A549 treated with ZK216348 at 1 μM for 4 hours (cell line): ENCODE measurements at places on chromosomes 3 and 15. TPM values are rescaled to one million over a fixed set of nuclear protein-coding genes. Genes with fewer than 3 reads are reported as not detected.

The COL6A5 gene
- total RNA-seq = not detected in 5 replicates

The HYAL1 gene
- 0.24 to 0.80 TPM (median 0.46 TPM) in 5 replicates for total RNA-seq

The PAQR5 gene
- 65.5 to 118 TPM (median 110 TPM) in 5 replicates for total RNA-seq

The CHRNB4 gene
- 0.39 to 1.8 TPM (median 0.80 TPM) in 5 replicates for total RNA-seq

The PRR23C gene
- not detected in 5 replicates for total RNA-seq

The SATB1 gene
- not detected in 5 replicates for total RNA-seq

The CCR2 gene
- total RNA-seq = not detected in 5 replicates

The COLQ gene
- total RNA-seq = 0.19 to 0.80 TPM (median 0.21 TPM) in 5 replicates

The KLHL40 gene
- total RNA-seq = not detected in 5 replicates

The CLN6 gene
- total RNA-seq = 51.3 to 88.3 TPM (median 83.2 TPM) in 5 replicates

The RNF111 gene
- 20.4 to 34.0 TPM (median 24.8 TPM) in 5 replicates for total RNA-seq

The FRMD5 gene
- total RNA-seq = 2.4 to 5.9 TPM (median 2.7 TPM) in 5 replicates

The CALML4 gene
- 6.7 to 9.2 TPM (median 8.0 TPM) in 5 replicates for total RNA-seq

The DGKG gene
- 7.6 to 16.1 TPM (median 9.5 TPM) in 5 replicates for total RNA-seq

The KBTBD13 gene
- total RNA-seq = not detected in 5 replicates

The ROPN1 gene
- total RNA-seq = not detected in 5 replicates

The PCSK6 gene
- total RNA-seq = 8.8 to 12.2 TPM (median 10.7 TPM) in 5 replicates

The SKOR1 gene
- total RNA-seq = 0.05 to 0.08 TPM (median 0.06 TPM) in 4 of 5 replicates, not detected in the other

The DNAH12 gene
- 0.08 to 0.21 TPM (median 0.15 TPM) in 3 of 5 replicates, not detected in the others for total RNA-seq

The CRYGS gene
- total RNA-seq = 0.27 to 0.81 TPM (median 0.43 TPM) in 5 replicates

The ZPLD1 gene
- total RNA-seq = 0.04 to 0.05 TPM in 2 of 5 replicates, not detected in the others

The GOLGA6B gene
- 0.15 to 0.16 TPM in 2 of 5 replicates, not detected in the others for total RNA-seq

The EXD1 gene
- not detected in 5 replicates for total RNA-seq

The STAC gene
- 2.3 to 3.0 TPM (median 2.7 TPM) in 5 replicates for total RNA-seq

The FBXO40 gene
- total RNA-seq = not detected in 5 replicates

The MEGF11 gene
- 0.18 to 0.86 TPM (median 0.44 TPM) in 5 replicates for total RNA-seq

The TMC3 gene
- total RNA-seq = not detected in 5 replicates

The TOPBP1 gene
- total RNA-seq = 21.1 to 32.5 TPM (median 26.9 TPM) in 5 replicates

The RPLP1 gene
- total RNA-seq = 3,071 to 5,601 TPM (median 3,908 TPM) in 5 replicates

The RBP2 gene
- not detected in 5 replicates for total RNA-seq

The ADAMTS17 gene
- total RNA-seq = 0.18 to 0.34 TPM in 2 of 5 replicates, not detected in the others

The PRR20G gene
- 0.35 to 0.56 TPM (median 0.44 TPM) in 5 replicates for total RNA-seq

The CFAP92 gene
- total RNA-seq = 0.11 TPM in 1 of 5 replicates, not detected in the others

The LRRC49 gene
- total RNA-seq = 4.2 to 8.3 TPM (median 4.7 TPM) in 5 replicates

The ATP13A5 gene
- total RNA-seq = not detected in 5 replicates

The CD80 gene
- not detected in 5 replicates for total RNA-seq

The FGF12 gene
- 0.40 to 0.99 TPM (median 0.76 TPM) in 5 replicates for total RNA-seq

The PLXNB1 gene
- 9.6 to 20.7 TPM (median 15.1 TPM) in 5 replicates for total RNA-seq

The ARHGAP11A gene
- total RNA-seq = 51.8 to 104 TPM (median 89.0 TPM) in 5 replicates

The EFCAB12 gene
- 0.33 to 1.1 TPM (median 0.64 TPM) in 5 replicates for total RNA-seq

The RAB6B gene
- total RNA-seq = 0.91 to 2.7 TPM (median 2.5 TPM) in 5 replicates

The CPB1 gene
- total RNA-seq = not detected in 5 replicates

The ANKRD28 gene
- total RNA-seq = 46.8 to 72.4 TPM (median 58.8 TPM) in 5 replicates

The EMC7 gene
- total RNA-seq = 128 to 146 TPM (median 137 TPM) in 5 replicates

The MORC1 gene
- total RNA-seq = not detected in 5 replicates

The PLSCR5 gene
- total RNA-seq = not detected in 5 replicates

The NFKBIZ gene
- total RNA-seq = 6.7 to 8.9 TPM (median 8.4 TPM) in 5 replicates

The CLDN18 gene
- not detected in 5 replicates for total RNA-seq

The C3orf80 gene
- total RNA-seq = 1.5 to 2.1 TPM (median 1.8 TPM) in 5 replicates

The SH2D7 gene
- not detected in 5 replicates for total RNA-seq

The CGGBP1 gene
- 30.0 to 43.3 TPM (median 39.9 TPM) in 5 replicates for total RNA-seq

The TGM5 gene
- not detected in 5 replicates for total RNA-seq

The TERC gene
- not detected in 5 replicates for total RNA-seq
